Smooth muscle cell of trachea (primary cell): ENCODE measurements at places on chromosomes 12 and 14. TPM values are rescaled to one million over a fixed set of nuclear protein-coding genes. Genes with fewer than 3 reads are reported as not detected.

Gene KLRF1
- total RNA-seq: 0.15 TPM in 1 of 2 replicates, not detected in the other

Gene ETV6
- 4.2 and 4.5 TPM in 2 replicates for total RNA-seq

Gene POTEG
- total RNA-seq: not detected in 2 replicates

Gene KRT83
- not detected in 2 replicates for total RNA-seq

Gene PPFIA2
- total RNA-seq: 2.0 and 6.5 TPM in 2 replicates

Gene GPR68
- 11.6 and 23.2 TPM in 2 replicates for total RNA-seq

Gene CRIP1
- total RNA-seq: 1.3 and 2.5 TPM in 2 replicates

Gene TMEM121
- total RNA-seq: 6.3 and 13.2 TPM in 2 replicates

Gene DHH
- under 0.01 and 0.17 TPM in 2 replicates for total RNA-seq

Gene TSPAN9
- 14.5 and 42.2 TPM in 2 replicates for total RNA-seq

Gene JPH4
- not detected in 2 replicates for total RNA-seq

Gene TCP11L2
- total RNA-seq: 43.6 and 47.3 TPM in 2 replicates

Gene OTX2
- not detected in 2 replicates for total RNA-seq

Gene EFS
- 1.7 and 4.8 TPM in 2 replicates for total RNA-seq

Gene UNC79
- total RNA-seq: under 0.01 and 0.33 TPM in 2 replicates

Gene CLEC12A
- not detected in 2 replicates for total RNA-seq

Gene TIMELESS
- total RNA-seq: 4.6 and 17.5 TPM in 2 replicates

Gene RD3L
- not detected in 2 replicates for total RNA-seq

Gene VDR
- 6.5 and 17.0 TPM in 2 replicates for total RNA-seq

Gene ZFHX2
- 0.15 and 0.66 TPM in 2 replicates for total RNA-seq

Gene KRT74
- total RNA-seq: not detected in 2 replicates

Gene TMBIM4
- total RNA-seq: 65.8 and 122 TPM in 2 replicates

Gene BCL2L14
- not detected in 2 replicates for total RNA-seq
